ENCODE measurements at places on chromosomes 3 and 15.

- no peak for DNase-seq
Observed at GRCh38 chr3:43704697-43705096, 14.0 kb downstream of the ABHD5 start.

DNA sequence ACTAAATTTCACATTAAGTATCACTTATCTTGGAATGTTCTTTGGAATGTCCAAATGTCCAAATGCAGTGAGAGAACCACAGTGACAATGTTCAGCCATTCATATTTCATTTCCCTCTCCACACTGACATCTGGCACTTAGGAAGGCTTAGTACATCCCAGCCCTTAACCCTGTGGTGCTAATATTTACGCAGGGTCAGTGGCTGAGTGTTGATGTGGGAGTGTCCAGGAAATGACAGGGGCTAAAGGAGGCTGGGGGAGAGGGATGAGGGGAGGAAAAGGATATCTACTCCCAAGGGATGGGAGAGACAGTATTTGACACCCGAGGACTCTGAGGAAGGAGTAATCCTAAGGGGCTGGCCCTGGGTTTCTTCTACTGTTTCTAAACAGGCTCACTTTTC is 14.1 kb upstream of the CCR4 start:
- no peak for DNase-seq

- no peak for DNase-seq
Observed at GRCh38 chr15:95274101-95274500, 1042.7 kb downstream of the MCTP2 start.

- no peak for DNase-seq
Observed at GRCh38 chr3:46566040-46566641, at the start of gene LRRC2. LRRC2 (minus strand) TSS chr3:46566302; CDS start chr3:46551591, 14,711 bp downstream.

DNA sequence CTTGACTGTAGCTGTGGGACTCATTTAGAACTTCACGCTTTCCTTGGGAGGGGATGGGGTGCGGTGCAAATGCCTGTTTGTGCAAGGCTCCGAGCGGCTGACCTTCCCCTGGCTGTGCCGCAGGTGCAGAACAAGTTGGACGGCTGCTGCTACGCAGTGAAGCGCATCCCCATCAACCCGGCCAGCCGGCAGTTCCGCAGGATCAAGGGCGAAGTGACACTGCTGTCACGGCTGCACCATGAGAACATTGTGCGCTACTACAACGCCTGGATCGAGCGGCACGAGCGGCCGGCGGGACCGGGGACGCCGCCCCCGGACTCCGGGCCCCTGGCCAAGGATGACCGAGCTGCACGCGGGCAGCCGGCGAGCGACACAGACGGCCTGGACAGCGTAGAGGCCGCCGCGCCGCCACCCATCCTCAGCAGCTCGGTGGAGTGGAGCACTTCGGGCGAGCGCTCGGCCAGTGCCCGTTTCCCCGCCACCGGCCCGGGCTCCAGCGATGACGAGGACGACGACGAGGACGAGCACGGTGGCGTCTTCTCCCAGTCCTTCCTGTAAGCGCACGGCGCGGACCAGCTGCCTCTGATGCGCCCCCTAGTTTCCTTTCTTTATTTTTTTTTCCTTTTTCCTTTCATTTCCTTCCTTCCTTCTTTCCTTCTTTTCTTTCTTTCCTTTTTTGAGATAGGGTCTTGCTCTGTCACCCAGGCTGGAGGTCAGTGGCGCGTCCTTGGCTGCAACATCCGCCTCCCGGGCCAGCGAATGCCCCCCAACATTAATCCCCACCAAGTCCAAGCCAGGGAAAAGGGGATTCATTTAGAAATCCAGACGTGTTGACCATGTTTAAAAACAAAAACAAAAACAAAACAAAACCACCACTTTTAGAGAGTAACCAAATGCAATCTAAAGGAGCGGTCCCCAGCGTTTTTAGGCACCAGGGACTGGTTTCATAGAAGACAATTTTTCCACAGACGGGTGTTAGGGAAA is 42.7 kb downstream of the EIF2AK4 start:
- no peak for DNase-seq

GRCh38 chr15:39667382-39668127 is 86.7 kb downstream of the THBS1 start:
- DNase-seq, result no peak

- no peak for DNase-seq
Observed at GRCh38 chr3:155690921-155691320, 54.0 kb downstream of the PLCH1 start.

DNA sequence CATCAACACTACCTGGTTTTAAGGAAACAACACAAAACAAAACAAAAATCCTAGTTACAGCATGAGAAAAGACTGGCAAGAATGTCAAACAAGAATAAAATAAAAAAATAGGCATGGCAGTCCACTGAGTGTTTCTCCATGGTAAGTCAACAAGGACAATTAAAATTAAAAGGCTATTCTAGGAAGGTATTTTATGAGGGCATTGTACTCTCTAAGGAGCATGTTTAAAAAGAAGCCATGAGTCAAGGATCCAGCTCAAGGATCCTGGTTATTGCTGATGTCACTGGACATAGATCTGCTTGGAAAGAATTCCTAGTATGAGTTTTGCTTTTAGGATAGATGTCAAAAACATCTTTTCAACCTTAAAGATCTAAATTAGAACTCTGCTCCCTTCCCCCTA is 106.7 kb downstream of the MYO5A start:
- no peak for DNase-seq

DNA sequence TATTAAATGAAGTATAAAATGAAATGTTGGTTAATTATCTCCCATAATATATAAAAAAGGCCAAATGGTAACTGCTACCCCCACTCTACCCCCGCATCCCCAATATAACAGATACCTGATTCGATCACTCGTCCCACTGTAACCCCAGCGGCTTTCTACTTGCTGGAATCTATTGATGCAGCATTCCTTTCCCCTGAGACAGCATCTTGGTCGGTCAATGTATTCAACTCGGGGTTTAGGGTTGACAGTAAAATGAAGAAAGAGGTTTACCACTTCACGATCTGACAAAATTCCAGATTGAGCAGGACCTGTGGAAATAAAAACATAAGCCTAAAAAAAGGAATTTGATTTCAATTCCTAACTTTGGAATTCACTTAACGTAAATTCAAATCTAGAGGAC is 18.6 kb upstream of the C15orf40 start:
- DNase-seq, result no peak

- no peak for DNase-seq
Observed at GRCh38 chr3:119726909-119727308, 24.1 kb downstream of the CFAP91 start.

- no peak for DNase-seq
Observed at GRCh38 chr3:31878231-31878838, 102.7 kb downstream of the OSBPL10 start.

DNA sequence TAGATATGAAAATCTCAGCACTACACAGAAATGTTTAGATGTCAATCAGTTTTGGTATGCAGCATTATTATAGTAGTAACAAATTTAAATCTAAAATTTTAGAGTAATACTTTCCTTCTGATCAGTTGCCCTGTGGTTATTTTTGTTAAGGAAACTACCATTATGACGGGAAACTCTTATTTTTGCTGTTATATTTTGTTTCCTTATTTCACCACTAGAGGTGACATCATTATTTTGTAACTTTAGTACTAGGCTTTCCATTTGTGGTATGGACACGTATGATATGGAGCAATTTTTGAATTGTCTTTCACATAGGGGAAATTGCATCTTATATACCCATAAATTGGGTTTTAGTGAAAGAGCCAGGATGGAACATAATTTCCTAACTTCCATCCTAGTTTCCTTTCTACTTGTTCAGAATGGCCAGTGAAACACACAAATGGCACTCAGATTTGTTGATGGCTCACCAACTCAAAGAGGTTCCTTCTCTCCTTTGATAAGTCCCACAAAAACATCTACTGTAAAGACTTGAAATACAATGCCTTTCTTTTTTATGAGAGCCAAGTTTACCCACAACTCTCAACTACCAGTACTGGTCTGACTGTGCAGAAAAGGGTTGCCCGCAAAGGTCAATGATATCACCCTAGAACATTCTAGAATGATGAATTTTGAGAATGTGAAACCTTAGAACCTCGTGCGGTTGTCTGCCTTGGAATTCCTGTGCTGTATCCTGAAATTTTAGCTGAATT is 19.4 kb upstream of the PPP4R2 start:
- no peak for DNase-seq

- DNase-seq, result no peak
Observed at GRCh38 chr3:105970283-105970682, 101.5 kb upstream of the CBLB start.

- no peak for DNase-seq
Observed at GRCh38 chr3:52039846-52040245, 16.5 kb downstream of the DUSP7 start.

DNA sequence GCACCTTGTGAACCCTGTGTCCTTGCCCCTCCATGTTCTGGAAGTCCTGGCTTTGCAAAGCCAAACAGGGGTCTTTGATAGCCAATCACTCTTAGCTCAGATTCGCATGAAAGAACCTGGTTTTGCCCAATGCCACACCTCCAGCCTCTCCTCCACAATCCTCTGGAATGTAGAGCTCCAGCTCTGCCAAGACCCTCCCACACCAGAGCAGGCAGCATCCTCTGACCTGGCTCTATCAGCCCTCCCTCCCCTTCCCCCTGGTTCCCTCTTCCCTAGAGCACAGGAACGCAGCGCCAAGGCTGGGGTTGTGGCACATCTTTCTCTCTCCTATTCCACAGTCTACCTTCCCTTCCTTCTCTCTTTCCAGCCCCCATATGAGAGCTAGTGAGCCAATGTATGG is 133.3 kb downstream of the RPLP1 start:
- no peak for DNase-seq

DNA sequence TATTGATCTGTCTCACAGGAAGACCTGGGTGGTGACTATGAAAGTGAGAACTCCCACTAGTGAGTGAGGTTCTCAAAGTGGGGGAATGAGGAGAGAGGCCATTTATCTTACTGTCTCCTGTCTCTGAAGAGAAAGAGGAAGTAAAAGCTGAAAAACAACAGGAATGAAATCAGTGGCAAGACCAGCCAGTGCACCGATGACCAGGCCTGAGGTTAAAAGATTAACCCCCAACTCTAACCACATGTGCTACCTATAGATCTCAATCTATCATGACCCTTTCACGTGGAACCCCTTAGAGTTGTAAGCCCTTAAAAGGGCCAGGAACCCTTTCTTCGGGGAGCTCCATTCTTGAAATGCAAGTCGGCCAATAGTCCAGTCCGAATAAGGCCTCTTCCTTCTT is 239.3 kb upstream of the CNTN6 start:
- no peak for DNase-seq

GRCh38 chr15:31556494-31557150 is 230.0 kb downstream of the KLF13 start:
- no peak for DNase-seq

DNA sequence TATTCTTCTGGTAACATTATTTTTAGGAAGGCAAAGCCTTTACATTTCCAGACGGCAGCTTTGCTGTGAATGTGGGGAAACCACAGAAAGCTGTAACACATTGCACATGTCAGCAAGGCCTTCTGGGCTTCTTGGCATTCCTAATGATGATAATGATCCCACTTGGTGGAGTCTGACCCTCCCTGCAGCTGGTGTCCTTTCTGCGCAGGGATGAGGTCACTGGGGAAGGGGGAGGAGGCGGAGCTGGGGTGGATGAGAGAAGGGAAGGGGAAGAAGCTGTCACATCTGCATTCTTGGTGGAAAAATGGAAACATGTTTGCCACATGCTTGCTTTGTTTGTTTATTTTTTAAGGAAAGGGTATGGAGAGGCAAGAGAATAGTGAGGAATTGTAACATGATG is 68.6 kb downstream of the FILIP1L start:
- no peak for DNase-seq

DNA sequence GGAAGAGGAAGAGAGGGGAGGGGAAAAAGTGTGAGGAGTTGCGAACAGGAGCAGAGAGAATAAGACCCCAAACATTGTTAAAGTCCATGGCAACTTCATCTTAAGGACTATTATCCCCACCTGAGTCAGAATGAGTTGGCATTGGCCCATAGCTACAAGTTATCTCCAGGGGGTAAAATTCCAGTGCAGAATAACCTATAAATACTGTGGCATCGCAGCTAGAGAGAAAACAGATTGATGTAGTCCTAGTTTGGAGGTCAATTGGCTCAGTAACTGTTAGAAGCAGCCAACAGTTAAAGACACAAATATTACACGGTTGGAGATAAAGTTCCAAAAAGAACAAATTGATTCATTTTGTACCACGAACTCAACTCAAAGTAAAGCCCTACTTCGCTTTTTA is 313.9 kb upstream of the CCDC54 start:
- DNase-seq, result no peak

DNA sequence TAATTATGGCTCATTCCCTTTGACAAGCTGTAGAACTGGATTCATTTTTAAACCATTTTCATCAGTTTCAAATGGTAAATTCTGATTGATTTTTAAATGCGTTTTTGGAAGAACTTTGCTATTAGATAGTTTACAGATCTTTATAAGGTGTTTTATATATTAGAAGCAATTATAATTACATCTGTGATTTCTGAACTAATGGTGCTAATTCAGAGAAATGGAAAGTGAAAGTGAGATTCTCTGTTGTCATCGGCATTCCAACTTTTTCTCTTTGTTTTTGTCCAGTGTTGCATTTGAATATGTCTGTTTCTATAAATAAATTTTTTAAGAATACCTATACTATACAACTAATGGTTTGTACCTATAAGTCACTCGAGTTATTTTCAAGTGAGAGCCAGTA is 62.7 kb downstream of the PXYLP1 start:
- no peak for DNase-seq

DNA sequence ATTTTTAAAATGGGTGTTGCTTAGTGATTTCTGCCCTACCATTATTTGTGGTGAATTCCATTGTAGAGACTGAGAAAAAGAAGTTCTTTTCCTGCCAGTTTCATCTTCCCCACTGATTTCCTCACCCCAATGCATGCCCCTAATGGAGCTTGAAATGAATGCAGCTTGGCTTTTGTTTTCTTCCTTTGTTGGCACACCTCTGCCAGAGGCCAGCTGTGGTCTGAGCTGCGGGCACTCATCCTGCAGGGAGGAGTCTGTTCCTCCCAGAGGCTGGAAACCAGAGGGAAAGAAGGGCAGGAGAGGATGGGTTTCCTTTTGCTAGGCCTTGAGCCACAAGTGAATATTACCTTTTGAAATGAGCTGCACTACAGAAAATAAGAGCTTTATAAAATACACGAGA is 9.3 kb upstream of the ST8SIA2 start:
- DNase-seq, result no peak

DNA sequence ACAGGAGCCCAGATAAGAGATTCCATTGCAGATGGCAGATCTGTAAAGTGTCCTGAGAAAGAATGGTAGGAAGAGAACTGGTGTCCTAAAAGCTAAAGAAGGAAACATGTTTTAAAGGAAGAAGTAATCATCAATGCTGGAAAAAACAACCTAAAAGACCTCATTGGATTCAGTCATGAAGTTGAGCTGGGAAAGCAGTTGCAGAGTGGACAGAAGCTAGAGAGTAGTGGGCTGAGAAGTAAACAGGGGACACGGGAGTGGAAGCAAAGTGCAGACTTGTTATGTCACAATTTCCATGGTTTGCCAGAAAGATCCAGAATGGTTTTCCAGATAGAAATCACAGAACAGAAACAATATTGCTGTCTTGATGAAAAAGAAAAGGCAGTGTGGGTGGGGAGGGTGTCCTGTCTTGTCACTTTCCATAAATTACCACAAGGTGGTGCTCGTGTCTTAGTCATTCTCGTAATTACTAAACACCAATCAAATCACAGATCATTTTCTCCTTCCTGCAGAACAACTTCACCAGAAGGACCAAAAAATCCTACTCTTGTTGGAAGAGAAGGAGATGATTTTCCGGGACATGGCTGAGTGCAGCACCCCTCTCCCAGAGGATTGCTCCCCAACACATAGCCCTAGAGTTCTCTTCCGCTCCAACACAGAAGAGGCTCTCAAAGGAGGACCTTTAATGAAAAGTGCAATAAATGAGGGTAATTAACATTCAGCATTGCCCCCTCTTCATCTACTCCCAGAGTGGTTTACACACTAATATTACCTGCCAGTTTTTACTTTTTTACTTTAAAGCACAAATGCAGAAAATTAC is 64.5 kb downstream of the KLHL25 start:
- no peak for DNase-seq
